ENCODE measurements at places on chromosomes 16 and 17.

GRCh38 chr17:44345454-44346026, 438 bp downstream of the GRN start:
- no peak for DNase-seq

- no peak for DNase-seq
These were observed 2.7 kb upstream of the IRX5 start for GRCh38 chr16:54928016-54928356.

DNA sequence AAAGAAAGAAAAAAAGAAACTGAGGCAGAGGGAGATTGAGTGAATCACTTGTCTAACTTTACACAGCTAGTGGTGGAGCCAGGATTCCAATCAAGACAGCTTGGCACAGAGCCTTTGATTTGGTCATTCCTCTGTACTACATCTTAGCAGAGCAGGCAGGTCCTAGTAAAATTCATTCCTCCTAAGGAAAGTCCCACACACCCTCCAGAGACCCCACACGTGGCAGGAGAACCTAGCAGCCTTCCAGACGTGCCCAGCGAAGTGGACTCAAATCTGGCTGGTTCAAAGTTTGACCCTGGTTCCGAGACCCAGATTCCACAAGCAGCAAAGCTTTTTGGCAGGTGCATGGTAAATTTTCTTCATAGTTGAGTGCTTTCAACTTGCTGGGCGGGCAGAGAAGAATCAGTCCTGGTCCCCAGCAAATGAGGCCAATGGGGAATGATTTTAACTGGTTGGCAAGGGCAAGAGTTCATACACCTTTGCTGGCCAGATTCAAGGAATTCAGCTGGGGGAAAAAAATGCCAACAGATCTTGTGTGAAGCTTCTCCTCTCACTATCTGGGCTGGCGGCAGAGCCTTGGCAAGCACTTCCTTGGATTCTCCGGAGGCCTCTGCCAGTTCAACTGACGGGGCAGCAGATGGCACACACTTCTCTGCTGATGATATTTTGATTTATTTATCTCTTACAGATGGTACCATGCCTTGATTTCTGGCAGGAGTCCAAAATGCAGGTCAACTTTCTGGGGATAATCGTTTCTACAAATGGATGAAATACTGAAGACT, 82.4 kb downstream of the GSG1L start:
- no peak for DNase-seq

- DNase-seq = no peak
These were observed 411.7 kb downstream of the UTP18 start for GRCh38 chr17:51672065-51672464.

DNA sequence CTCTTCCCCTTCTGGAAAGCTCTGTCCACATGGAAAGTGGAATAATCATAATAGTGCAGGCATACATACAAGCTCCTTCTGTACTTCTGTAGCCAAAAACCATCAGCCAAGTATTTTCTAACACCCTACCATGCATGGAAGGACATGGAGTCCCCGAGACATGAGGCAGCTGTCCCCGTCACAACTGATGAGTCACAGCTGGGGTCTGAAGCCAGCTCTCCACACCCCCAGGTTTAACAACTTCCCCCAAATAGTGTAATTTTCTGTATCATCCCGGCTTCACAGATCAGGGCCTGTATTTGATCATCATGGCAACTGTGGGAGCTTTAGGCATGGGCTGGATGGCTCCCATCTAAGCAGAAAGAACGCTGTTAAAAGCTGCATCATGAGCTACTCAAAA, 16.6 kb downstream of the C16orf96 start:
- no peak for DNase-seq

GRCh38 chr16:49756775-49757558, 98.9 kb downstream of the ZNF423 start:
- DNase-seq = no peak

DNA sequence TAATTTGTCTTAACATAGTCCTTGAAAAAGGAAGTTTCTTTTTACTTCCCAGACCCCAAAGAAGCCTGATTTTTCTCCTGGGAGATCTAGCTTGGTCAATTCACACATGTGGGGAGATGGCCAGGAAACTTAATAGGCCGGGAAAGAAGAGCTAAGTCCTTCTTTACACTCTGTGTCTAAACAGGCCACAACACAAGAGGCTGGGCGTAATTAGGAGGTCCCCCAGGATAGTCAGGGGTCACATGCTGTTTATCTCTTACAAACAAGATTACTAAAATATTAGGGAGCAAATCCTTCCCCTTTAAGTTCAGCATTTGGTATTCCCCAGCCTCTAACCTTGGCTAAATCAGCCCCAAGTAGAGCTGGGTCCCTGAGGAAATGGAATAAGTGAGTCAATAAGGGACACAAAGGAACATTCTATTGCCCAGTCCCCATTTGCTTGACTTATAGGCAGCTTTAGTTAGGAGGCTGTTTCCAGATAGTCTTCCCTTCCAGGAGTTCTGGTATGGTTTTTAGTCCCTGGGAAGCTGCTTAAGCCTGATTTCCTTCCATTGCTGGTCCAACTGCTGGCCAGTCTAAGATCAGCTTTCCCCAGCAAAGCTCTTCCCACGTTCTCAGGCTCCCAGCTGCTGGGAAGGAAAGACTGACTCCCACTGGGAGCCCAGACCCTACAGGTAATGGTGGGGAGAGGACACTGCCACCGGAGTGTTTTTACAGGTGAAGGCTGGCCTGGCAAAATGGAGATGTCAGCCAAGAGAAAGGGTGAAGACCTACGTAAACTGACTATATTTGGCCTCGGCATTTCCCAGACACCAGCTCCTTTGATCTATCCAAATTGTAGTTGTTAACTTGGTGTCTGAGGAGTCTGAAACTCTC, 14.1 kb upstream of the HOXB9 start:
- DNase-seq = no peak

- no peak for DNase-seq
These were observed 11.0 kb upstream of the KRT19 start for GRCh38 chr17:41539071-41539492.

- DNase-seq = no peak
These were observed 381 bp upstream of the HSD11B2 start for GRCh38 chr16:67430504-67430976.

DNA sequence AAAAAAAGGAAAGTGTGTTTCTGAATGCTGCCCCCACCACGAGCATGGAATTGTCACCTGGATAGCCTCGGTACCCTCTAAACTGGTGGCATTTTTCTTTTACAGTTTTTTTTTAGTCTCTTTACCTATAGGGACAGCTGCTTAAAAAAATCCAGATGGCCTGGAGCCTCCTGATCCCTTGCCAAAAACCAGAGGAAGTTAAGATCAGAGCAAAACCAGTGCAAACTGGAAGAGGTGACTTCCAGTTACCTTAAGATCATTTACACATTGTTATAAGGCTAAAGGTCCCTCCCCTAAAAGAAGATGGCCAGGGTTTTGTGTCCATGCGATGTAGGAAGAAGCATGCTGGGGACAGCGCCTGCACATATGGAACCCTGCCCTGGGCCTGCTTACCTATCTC, 3.5 kb downstream of the MEFV start:
- no peak for DNase-seq

DNA sequence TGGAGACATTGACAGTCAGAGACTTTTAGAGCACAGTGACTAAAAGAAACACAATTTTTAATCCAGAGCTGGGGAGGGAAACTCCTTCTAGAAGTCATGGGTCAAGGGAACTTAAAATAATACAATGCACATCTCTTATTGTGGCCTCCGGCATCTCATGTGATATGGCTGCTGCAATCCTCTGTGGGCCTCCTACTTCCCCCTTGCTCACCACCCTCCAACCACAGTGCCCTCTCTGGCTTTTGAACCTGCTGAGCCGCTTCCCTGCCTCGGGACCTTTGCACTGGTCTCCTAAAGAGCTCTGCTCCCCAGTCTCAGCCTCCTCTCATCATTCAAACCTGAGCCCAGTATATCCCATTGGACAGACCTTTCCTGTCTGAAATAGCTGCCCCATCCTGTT, 47.6 kb downstream of the HS3ST2 start:
- DNase-seq = no peak

GRCh38 chr17:17778308-17779014, 58.3 kb downstream of the SREBF1 start:
- no peak for DNase-seq

DNA sequence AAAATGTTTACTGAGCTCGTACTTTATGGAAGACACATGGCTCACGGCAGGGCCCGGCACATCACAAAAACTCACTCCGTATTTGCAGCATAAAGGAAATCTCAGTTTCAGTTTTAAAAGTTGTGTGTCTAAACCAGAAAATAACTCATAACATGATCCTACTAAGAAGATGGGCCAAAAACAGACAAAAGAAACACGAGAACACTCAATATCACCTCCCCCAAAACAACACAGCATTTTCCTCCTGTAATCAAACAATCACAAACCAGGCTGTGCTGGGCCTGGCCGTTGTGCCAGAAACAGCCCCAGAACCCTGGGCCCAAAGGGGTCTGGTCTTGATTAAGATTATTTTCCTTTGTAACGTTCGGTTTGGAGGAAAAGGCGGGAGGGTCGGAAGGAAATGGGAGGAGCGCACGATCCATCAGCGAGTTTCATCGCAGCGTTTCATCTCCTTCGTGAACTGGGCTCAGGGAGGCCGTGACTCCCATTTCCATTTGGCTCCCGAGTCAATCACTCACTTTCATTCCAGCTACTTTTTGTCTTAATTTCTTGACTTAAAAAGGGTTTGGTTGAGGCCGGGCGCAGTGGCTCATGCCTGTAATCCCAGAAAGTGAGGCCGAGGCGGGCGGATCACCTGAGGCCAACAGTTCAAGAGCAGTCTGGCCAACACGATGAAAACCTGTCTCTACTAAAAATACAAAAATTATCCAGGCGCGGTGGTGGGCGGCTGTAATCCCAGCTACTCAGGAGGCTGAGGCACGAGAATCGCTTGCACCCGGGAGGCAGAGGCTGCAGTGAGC, 61.4 kb downstream of the NXN start:
- DNase-seq = no peak

DNA sequence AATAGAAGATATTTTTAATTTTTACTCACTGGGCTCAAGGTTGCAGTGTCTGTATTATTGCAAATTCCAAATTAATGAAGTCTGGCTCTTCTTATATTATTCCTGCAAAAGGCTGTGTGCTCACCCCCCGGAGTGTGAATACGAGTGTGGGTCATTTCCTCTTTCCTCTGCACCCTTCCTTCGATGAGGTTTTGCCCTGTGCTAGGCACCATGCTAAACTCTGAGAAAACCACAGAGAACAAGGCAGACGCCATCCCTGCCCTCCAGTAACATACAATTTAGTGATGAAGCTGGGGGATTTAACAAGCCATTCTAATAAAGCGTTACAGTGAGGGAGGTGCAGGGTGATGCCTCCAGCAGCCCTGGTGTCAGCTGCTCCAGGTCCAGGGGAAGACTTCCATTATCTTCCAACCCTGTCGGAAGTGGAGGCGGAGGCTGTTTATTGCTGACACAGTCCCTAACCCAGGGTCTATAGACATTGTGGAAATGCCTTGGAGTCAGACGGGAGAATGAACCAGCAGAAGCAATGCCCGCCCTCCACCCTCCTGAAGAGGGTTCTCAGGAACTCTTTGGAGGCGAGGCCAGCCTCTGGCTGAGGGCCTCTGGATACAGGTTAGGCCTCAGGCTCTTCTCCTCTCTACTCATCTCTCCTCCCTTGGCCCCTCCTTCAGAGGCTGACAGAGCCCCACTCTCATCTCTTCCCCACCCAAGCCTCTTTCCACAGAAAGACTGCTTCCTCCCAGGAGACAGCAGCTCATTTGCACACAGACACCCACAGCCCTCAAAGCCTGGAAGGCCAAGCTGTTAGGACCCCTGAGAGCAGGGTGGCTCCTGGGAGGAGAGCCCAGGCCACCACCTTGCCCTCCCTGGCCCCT, 2.0 kb upstream of the ACE start:
- DNase-seq = no peak

GRCh38 chr17:76640550-76641380, 2.8 kb downstream of the ST6GALNAC1 start:
- no peak for DNase-seq

- peak; percentile 49 for DNase-seq
These were observed 26.8 kb upstream of the PRKCA start for GRCh38 chr17:66275651-66276050.

DNA sequence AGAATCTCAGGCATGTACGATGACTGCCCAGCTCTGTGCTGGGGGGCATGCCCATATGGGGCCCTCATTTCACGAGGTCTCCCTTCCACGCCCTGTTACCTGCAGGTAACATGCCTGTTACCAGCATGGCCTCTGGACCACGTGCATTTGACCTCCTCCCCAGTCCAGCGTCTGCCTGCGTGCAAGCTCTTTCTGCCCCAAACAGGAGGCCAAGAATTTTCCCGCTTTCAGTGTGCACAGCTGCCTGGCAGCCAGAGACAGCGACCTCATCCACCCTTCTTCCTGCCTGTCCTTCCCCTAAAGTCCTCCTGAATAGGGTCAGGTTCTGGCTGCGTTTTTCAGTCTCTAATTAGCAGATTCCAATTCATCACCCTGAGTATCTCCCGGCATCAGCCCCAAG, 306.5 kb upstream of the ZFHX3 start:
- no peak for DNase-seq
